ENCODE measurements at places on chromosomes 5 and 9.

- DNase-seq = no peak
These were observed 31.8 kb upstream of the FRRS1L start for GRCh38 chr9:109198736-109199382.

DNA sequence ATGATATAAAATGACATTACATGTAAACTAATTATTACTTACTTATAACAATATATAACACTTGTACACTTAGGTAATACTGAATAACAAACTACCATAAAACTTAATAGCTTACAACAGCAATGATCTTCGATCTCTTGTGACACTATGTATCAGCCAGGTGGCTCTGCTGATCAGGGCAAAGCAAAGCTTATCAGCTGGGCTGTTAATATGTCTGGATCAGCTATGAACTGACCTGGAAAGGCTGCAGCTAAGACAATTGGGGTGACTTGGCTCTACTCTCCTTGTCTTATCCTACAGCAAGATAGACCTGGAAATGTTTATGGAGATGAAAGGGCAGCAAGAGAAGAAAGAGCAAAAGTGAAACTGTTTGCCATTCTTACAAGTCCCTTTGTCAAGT is 511.3 kb downstream of the TLR4 start:
- DNase-seq = no peak

DNA sequence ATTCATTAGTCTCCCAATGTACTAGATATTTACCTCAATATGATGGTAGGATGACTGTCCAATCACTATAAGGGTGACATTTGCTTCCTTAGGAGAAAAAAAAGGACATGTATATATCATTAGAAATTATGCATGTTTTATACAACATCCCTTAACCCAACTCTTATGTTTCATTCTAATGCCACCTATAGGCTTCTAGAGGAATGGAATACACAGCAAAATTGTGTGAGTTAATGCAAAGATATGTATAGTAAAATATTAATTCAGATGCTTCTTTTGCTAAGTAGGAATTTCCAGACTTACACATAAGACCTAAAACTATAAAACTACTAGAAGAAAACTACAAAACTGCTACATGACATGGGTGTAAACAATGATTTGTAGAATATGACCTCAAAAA is 3.5 kb downstream of the PRXL2C start:
- DNase-seq = peak; percentile 30

- peak; percentile 61 for DNase-seq
These were observed 1.3 kb downstream of the MAN2A1 start for GRCh38 chr5:109690975-109691574.

- no peak for DNase-seq
These were observed 138.8 kb upstream of the WWC1 start for GRCh38 chr5:168152660-168153059.

- no peak for DNase-seq
These were observed 379.5 kb upstream of the GRAMD2B start for GRCh38 chr5:126043688-126044087.

DNA sequence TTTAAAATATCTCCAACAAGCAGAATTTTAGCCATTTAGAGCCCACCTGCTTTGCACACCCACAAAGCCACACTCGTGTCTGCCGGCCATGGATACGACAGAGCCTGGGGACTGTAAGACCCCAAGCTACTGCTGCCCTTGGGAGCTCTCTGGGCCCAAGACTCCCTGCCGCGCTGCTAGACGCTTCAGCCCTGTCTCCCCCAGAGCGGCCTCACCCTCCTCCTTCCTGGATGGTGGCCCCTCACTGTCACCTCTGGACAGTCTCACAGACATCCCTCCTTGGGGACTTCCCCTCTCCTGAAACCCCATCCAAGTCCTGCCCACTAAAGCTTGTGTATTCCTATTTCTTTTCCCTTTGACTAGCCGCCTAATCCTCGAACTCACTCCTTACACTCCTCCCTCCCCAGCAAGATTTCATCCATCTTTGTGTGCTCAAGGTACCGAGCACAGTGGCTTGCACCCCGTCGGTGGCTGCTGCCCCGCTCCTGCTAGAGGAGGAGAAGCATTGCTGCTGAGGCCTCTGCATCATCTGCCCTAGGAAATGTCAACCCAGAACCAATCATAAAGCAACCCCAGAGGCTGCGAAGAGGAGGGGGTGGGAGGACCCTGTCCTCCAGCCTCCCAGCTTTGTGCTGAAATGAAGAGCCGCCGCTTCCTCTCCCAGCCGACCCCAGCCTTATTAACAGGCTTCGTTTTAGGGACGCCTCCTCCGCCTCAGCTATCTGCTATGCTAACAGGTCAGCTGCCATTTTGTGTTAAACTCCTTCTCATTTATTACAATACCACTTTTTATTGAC is 71.2 kb downstream of the CFAP77 start:
- DNase-seq = no peak

- no peak for DNase-seq
These were observed 567.4 kb downstream of the PRR16 start for GRCh38 chr5:121031491-121031890.

- DNase-seq = no peak
These were observed 415.2 kb upstream of the TRPC7 start for GRCh38 chr5:136780518-136780917.

- no peak for DNase-seq
These were observed 93.8 kb upstream of the BNC2 start for GRCh38 chr9:16964228-16964627.

- no peak for DNase-seq
These were observed 189.0 kb upstream of the MEF2C start for GRCh38 chr5:89071941-89072331.

- DNase-seq = no peak
These were observed 24.4 kb upstream of the TDRD7 start for GRCh38 chr9:97387504-97387886.

- no peak for DNase-seq
These were observed 27.5 kb downstream of the PIP5K1B start for GRCh38 chr9:68732405-68733020.

DNA sequence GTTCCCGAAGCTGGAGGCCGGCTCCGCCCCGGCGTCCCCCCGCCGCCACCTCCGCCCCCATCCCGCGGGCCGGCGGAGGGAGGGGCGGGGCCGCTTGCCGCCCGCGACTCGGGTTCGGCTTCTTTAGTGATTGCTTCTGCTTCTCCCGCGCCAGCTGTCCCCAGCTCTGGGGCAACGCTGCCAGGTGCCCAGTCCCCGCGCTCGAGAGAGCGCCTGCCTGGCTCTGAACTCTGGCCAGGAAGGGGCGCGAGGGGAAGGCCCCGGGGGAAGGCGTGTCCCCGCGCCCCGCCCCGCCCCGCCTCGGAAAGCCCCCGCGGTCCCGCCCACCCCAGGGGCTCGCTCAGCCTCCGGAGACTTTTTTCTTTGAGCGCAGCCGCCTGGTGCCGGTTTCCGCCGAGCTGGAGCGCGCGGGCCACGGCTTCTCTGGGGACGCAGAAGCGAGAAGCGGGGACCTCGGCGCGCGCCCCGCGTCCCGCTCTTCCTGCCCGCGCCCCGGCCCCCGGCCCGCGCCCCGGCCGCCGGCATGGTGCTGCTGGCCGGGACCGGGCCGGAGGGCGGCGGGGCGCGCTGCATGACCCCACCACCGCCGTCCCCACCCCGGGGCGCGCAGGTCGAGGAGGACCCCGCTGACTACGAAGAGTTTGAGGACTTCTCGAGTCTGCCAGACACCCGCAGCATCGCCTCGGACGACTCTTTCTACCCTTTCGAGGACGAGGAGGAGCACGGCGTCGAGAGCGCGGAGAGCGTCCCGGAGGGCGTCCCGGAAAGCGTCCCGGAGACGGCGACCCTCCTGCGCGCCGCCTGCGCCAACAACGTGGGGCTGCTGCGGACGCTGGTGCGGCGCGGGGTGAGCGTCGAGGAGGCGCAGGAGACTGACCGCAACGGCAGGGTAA is at the start of gene ANKRD33B:
Gene ANKRD33B, plus strand, starts transcription at position 126 of the 893 bp plus-strand sequence. Its CDS starts 398 bp downstream, at position 524.
- DNase-seq = peak; percentile 77

GRCh38 chr9:36325081-36325828 is 67.0 kb upstream of the GNE start:
- no peak for DNase-seq

GRCh38 chr5:111447822-111448221 is 64.5 kb downstream of the STARD4 start:
- DNase-seq = no peak

- no peak for DNase-seq
These were observed 134.8 kb upstream of the NFIL3 start for GRCh38 chr9:91558395-91558794.

- DNase-seq = no peak
These were observed 747.3 kb upstream of the C9orf72 start for GRCh38 chr9:28320616-28321015.
